ENCODE measurements at places on chromosomes 1 and 21.
A peak's percentile ranks its signal among the peaks of the same experiment; 100 is the strongest.

DNA sequence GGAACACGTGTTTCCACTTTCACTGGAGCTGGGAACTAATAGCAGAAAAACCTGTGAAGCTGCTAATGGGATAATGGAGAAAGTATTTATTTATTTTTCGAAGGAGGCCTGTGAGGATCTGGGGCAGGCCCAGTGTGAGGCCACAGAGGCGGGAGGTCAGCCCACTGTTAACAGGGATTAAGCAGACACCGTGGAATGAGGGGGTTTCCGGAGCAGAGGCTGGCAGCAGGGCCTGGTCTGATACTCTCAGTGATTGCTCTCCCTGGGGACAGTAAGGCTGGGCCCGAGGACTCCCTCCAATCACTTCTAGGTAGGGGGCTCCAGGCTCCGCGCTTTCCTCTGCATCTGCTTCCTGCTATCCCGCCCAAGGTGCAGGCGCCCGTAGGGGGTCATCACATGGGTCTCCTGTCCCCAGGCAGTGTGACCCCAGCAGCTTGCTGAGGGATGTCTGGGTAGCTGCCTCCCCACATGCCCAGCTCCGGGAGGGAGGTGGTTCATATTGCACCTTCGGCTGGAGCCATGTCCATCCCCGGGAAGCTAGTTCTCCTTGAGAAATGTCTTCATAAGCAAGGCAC is 28.8 kb upstream of the CDCA8 start:
- DNase-seq = no peak

GRCh38 chr1:1665815-1666251 is 7.0 kb upstream of the CDK11B start:
- no peak for DNase-seq

DNA sequence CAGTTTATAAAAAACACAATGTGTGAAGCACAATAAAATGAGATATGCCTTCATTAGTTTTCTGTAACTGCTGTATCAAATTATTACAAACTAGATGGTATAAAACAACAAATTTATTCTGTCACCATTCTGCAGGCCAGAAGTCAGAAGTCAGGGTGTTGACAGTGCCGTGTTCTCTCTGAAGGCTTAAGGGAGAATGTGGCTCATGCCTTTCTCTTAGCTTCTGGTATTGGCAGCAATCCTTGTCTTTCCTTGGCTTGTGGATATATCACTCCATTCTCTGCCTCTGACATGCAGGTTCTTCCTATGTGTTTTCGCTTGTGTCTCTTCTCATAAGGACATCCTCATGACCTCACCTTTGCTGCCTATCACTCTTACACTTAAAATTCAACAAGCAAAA is 10.1 kb downstream of the NEK7 start:
- DNase-seq = no peak

GRCh38 chr1:69377507-69377906 is 190.2 kb upstream of the LRRC7 start:
- DNase-seq = no peak

DNA sequence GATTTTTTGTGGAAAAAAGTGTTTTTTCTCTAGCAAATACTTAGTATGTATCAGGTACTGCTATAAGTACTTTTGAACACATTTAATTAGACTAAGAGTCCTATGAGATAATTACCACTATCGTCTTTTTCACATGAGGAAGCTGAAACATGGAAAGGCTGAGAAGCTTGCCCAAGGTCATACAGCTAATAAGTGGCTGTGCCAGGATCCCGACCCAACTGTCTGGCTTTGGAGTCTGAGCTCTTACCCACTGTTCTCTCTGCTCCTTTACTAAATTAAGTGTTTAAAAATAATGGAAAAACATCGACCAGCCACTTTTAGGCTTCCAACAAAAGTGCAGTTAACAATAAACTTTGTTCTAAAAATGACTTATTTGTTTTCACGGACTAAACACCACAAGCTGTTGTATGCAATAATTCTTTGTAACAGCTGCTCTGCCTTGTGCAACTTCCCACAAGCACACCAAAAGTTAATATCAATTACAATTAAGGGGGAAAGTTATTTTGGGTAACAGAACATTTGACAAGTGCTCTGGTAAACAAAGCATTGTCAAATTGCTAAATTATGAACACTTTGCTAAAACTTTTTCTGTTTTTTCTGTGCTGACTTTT is 75.7 kb downstream of the CRB1 start:
- DNase-seq = no peak

DNA sequence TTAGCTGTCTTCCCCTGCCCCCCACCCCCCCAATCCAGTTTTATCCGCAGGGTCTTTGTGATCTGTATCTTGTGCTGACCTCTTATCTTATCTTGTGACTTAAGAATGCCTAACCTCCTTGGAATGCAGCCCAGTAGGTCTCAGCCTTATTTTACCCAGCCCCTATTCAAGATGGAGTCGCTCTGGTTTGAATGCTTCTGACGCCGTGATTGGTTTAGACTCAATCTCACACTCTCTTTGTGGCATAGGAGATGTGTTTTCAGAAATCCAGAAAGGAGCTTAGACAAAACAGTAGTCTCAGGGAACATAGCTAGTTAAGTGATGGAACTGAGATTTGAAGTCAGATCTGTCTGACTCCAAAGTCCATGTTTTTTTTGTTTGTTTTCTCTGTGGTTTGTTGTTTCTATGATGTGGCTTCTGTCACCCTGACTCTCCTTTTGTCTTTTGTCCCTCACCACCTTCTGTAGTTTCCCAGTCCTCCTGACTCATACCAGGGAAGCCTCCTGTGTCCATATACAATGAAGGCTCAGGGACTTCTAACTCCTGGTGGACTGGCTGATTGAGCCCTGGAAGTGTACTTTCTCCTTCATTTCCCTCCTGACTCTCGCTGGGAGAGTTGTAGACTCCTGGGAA is 18.1 kb upstream of the USP24 start:
- DNase-seq = no peak

DNA sequence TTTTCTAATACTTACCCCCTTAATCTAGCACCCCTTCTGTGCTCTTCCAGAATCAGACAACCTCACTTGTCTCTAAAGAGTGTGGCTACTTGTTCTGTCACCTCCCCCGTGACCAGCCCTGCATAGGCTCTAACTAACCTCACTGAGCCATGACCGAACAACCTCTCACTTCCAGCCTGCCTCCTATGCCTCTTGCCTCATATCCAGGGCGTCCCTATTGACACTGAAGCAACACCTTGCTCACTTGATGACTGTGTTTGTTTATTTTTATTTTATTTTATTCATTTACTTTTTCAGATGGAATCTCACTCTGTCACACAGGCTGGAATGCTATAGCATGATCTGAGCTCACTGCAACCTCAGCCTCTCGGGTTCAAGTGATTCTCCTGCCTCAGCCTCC is 235.1 kb upstream of the B3GALT2 start:
- DNase-seq = no peak

- no peak for DNase-seq
Measured at GRCh38 chr1:6280761-6281451, 20.0 kb upstream of the GPR153 start.

GRCh38 chr1:205523891-205524793 is 19.7 kb downstream of the CDK18 start:
- DNase-seq = peak; percentile 56

DNA sequence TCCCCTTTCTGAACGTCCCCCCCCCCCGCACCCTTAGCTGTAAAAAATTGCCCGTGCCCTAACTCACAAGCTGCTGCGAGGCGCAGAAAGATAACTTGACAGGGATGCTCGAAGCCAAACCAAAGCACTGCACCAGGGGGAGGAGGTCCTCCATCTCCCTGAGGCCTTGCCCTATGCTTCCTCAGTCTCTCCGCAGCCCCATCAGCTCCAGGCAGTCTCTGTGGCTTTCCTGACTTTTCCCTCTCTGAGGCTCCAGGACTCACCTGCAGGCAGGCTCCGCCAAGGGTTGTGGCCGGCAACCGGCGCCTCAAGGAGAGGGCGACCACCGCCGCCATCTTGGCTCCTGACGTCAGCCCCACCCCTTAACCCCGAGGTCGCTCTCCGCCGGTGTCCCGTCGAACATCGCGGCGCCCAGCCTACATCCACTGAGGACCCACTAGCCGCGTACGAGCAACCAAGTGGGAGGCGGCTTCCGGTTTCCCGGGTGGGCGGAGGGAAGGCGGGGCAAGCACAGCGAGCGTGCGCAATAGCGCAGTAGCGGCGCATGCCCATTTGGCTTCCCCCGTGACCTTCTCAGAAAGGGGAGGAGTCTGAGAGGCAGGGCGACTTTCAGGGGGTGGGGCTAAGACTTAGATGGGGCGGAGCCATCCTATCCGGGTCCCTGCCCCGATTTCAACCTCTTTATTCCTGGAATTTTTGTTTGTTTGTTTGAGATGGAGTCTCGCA is at the start of gene SDHB:
Gene SDHB, minus strand, starts transcription at position 348 of the 726 bp plus-strand sequence. Its CDS starts 13 bp downstream, at position 335.
- peak; percentile 97 for DNase-seq

GRCh38 chr1:156555715-156556114 is 16.6 kb downstream of the IQGAP3 start:
- DNase-seq = no peak

DNA sequence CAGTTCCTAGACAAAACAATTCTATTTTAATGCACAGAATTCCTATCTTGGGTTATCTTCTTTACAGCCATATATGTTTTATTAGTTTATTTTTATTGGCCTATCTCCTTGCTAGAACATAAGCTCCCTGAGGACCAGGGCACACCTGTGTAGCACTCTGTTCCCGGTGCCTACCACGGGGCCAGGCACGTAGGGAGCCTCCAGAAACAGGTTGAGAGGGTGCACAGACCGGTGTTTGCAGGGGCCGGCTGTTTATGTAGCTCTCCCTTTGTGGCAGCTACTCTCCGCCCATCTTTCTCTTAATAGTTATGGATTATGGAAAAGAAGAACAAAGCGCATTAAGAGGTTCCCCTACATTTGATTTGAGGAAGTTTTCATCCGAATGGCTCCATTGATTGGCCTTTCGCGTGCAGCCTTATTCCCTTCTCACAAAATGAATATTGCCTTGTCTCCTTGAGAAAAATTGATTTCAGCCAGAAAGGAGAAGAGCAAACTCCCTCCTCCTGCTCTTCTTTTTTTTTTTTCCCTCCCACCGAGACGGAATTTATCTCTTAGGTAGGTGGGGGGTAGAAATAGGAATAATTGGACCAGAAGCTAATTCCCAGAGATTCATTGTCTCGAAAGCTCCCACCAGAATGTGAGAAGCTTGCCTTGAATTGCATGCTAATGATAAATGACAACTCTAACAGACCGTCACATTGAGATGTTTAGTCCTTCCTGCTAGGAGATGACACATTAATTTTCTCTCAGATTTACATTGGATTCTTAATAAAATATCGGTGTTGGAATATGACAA is 447.4 kb downstream of the CAMTA1 start:
- DNase-seq = no peak

- DNase-seq = no peak
Measured at GRCh38 chr1:111884772-111885443, 104.6 kb downstream of the KCND3 start.

DNA sequence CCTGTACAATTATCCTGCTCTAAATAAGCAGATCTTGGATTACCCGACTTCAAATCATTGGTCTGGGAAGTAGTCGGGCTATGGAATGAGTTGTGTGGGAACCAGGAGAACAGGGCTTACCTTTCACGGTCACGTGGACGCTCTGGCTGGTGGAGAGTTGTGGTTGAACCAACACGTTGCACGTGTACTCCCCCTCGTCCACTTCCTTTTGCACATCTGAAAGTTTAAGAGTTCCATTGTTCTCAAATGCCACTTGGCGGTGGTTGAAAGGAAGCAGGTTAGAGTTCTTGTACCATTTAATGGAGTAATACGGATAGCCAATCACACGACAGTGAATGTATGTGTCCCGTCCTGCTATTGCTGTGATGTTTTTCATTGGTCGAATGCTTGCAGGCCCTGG is 470.7 kb downstream of the PCP4 start:
- no peak for DNase-seq

- DNase-seq = peak; percentile 84
Measured at GRCh38 chr1:109546311-109547109, 1.9 kb upstream of the GNAI3 start.

DNA sequence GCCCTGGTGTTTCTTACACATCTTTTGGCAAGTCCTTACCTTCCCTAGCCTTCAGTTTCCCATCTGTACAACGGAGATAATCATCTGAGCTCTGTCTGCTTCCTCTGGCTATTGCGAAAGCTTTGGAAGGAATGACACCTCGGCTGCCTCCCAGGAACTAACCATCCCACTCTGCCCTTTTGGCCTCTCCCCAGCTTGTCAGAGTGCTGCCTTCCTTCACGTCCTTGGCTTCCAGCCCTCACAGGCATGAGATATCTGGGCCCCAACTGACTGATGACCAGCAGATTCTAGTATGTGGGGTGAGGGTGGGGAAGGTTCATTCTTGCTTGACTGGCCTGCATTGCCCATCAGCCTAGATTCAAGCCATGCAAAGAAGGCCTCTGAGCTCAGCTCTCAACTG is 253.1 kb upstream of the FGGY start:
- DNase-seq = peak; percentile 99

- DNase-seq = no peak
Measured at GRCh38 chr1:212691561-212692071, 8.0 kb downstream of the BATF3 start.

- no peak for DNase-seq
Measured at GRCh38 chr1:52166996-52167753, 25.3 kb downstream of the ZFYVE9 start.

DNA sequence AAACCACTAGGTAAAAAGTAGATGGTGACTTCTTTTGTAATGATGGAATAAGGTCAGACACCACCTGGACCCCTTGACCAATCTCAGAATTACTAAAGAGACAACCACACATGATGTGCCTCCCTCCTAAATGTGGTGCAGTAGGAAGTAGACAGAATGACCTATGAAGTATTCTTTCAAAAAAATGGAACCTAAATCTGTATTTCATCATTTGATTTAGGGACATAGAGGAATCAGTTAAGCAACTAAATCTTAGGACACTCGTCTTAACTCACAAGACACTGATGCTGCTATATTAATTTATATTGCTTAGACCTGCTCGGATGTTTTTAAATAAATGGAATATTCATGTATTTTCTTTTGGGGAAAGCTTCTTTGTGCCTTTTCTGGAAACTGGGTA is 80.9 kb upstream of the IRF2BP2 start:
- DNase-seq = no peak

DNA sequence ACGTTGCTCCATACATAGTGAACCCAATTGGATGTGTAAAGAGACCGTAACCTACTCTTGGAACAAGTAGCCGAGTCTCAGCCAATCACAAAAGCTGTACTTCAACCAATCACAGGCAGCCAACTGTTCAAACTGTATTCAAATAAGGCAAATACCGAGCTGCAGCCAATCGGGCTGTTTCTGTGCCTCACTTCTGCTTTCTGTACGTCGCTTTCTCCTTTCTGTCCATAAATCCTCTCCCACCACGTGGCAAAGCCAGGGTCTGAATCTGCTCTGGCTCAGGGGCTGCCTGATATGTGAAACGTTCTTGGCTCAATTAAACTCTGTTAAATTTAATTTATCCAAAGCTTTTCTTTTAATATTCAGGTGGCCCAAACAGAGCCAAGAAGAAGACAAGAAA is 210.3 kb downstream of the URB2 start:
- DNase-seq = no peak

DNA sequence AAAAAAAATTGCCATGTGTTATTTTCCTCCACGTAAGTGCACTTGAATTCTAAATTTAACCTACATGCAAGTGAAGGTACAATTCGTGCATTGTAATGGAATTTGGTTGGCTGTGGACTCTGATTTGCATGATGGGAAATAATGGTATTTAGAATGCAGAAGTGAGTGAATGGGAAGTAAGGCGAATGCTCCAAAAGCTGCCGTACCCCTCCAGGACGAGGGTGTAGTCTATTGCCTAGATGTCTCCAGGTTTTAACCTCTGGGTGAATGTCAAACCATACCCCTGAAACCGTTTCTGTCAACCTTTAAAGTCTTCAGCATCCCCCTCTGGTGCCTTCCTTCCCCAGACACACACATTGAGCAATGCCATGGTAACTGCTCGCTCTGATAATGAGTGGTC is 44.5 kb downstream of the KIAA0040 start:
- DNase-seq = no peak

- peak; percentile 33 for DNase-seq
Measured at GRCh38 chr21:38434913-38435533, 63.3 kb downstream of the ERG start.
